ENCODE measurements at places on chromosomes 11 and 22.

DNA sequence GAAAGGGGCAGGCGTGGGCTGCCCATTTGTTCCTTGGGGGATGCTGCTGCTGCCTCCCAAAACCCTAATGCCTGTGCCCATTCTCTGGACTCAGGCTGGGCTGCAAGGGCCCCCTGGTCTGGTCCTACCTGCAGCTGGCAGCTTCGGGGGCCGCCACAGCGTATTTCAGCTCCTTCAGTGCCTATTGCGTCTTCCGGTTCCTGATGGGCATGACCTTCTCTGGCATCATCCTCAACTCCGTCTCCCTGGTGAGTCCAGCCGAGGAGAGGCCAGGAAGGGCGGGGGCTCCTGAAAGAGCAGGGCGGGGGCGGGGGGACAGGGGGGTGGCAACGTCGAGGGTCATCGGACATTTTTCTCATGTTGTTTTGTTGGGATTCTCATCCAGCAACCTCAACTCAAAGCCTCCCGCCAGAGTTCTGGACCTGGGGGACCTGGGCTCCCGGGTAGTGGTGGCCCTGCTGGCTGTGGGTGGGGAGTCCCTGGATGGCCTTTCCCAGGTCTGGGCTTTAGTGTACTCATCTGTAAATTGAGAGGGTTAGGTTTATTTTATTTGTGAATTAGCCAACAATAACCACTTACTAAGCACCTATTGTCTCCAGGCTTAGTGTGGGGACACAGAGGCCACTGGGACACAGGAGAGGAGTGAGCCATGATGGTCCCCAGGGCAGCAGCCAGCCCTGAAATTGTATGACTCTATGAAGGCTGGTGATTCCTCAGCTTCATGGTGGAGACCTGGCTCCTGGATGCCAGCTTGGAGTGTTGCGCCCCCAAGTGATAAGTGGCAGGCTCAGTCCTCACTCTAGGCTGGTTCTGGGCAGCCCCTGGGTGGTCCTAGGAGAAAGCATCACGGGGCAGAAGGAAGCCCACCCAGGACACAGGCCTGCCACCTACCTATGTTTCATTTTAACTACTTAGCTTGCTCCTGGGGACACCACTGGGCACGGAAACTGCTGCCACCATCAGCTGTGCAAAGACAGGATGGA, 36.0 kb downstream of the CAPN1 start:
- no peak for DNase-seq

- DNase-seq: no peak
Observed at GRCh38 chr11:109150581-109150980, 271.4 kb upstream of the C11orf87 start.

DNA sequence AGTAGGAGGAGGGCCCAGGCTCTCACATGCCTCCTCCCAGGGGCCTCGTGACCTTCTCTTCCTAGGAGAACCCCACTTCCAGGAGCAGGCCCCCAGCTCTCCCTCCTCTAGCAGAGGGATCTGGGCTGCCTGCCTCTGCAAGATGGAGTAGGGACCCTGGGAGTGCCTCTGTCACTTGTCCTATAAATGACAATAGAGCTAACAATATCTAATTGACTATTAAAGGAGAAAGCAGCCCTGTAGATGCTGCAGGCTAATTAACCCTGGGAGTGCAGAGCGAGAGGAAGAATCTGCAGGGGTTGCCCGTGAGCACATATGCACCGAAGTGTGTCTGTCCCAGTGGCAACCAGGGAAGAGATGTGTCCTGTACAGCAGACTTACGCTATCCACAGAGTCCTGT, 184.4 kb downstream of the GRIK4 start:
- DNase-seq: no peak

DNA sequence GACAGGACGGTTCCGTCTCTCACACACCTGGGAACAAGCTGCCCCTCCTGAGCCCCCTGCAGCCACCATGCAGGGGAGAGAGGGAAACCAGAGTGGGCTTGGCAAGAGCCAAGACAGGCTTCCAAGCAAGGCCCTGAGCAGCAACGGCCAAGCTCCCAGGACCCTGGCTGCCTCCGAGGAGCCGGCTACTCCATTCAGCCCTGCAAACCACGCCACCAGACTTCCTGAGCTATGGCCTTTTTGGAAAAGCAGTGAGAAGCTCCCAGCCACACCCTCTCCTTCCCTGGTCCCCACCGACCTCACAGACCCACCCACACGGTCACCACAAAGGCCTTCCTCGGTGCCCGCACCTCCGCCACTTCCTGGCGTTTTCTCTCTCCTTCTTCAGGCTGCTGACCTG, 479.0 kb downstream of the BRD1 start:
- no peak for DNase-seq

DNA sequence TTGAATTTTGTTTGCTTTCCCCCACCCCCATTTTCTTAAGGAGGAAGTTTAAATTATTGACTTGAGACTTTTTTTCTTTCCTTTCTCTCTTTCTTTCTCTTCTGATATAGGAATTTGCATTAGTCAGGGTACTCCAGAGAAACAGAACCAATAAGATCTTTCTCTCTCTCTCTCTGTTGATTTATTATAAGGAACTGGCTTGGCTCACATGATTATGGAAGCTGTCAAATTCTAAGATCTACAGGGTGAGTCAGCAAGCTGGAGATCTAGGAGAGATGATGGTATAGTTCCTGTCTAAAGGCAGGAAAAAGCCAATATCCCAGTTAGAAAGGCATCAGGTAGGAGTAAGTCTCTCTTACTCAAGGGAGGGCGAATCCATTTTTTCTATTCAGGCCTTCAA, 64.0 kb downstream of the CCDC81 start:
- no peak for DNase-seq

GRCh38 chr11:78400116-78400515, 17.5 kb downstream of the GAB2 start:
- DNase-seq: no peak

GRCh38 chr11:58057481-58057880, 26.7 kb downstream of the OR6Q1 start:
- no peak for DNase-seq

DNA sequence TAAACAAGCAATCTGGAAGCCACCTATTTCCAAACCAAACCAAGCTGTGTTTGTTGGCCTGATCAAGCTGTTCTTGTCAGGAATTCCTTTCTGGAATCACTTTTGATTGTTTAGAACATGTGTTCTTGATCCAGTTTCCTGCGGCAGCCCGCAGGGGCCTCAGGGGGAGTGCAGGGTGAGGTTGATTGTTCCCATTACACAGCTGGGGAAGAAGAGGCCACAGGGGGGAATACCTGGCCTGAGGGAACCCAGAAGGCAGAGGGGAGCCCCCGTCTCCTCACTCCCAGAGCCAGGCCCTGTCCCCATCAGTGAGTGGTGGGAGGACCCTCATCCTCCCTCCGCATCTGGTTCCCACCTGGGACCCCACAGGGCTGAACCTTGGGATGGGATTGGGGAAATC, 4.2 kb downstream of the MRGPRD start:
- DNase-seq: no peak

DNA sequence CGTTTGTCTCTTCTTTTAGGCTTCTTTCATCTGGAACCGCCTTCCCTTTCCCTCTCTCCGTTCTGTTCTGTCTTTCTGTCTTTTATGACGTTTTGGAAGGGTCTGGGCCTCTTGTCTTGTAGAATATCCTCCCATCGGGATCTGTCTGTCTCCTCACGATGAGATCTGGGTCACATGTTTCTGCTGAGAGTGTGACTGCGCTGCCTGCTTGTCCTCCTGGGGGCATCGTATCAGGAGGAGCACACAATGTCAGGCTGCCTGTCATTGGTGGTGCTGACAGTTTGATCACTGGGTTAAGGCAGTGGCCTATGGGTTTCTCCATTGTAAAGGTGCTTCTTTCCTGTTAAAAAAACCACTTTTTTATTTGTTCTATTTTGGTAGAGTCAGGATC, 60.4 kb upstream of the PARVG start:
- no peak for DNase-seq

GRCh38 chr11:59273373-59273841, 60.7 kb upstream of the MPEG1 start:
- no peak for DNase-seq
